ENCODE measurements at places on chromosomes 7 and 10.

DNA sequence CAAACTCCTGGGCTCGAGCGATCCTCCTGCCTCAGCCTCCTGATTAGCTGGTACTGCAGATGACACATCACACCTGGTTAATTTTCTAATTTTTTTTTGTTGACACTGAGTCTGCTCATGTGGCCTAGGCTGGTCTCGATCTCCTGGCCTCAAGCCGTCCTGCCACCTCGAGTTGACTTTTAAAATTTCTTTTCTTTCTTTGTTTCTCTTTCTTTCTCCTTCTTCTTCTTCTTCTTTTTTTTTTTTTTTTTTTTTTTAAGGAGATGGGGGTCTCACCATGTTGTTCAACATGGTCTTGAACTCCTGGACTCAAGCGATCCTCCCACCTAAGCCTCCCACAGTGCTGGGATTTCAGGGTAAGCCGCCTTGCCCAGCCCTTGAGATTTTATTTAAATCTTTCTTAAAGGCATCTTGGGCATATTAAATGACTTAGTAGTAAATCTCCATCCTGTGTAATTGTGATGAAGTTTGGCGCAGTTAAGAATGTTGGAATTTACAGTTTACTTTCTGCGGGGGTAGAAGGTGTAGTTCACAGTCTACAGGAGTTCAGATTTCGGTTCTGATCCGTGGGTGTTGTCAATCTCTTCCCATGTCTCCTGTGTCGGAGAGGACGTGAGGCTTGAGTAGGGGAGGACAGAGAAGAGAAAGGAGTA, 1.0 kb upstream of the ITGA8 start:
- no peak for DNase-seq

GRCh38 chr10:125859128-125859817, 21.8 kb downstream of the DHX32 start:
- no peak for DNase-seq

DNA sequence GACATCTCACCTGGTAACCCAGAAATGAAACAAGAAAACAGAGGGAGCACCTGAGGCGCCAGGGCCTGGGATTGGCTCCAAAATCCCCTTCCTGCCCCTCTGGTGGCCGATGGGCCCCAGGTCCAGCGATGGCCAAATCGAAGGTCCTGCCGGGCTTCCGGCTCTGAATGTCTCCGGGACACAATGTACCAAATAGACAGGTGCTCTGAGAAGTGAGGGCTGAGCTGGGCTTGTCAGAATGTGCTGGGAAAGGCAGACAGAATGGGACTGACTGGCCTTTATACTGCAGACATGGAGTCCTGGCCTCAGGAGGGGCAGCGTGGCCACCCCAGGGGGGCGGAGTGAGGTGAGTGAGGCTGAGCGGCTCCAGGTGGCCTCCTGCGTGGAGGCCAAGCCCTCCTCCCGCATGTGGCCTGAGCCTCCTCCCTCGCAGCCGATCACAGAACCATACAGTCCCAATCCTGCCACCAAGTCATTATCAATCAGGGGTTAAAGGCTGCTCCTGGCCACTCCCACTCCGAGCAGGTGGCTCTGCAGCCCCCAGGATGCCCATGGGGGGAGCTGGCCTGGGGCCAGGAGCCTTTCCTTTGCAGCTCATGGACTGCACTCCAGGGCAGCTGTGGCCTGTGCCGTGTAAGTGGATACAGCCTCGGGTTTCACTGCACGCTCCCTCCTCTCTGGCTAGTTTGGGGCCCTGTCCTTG, 185.5 kb downstream of the ADARB2 start:
- no peak for DNase-seq

- no peak for DNase-seq
These were observed 101.2 kb downstream of the MPP7 start for GRCh38 chr10:28201410-28202400.

DNA sequence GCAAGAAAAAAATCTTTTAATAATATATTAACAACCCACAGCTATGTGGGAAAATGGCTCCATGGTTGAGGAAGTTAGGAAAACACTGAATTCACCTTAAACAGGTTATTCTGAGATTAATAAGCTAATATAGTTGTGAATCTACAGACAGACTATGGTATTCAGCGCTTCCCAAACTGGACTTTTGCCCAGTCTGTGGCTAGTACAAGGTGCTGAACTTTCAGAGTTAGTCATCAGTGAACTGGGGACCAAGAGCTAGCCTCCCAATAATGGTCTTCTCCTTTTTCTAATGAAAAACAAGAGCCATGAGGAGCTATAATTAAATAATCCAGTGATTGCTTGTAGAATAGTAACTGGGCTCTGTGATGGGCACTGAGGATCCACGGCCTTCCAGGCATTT, 65.3 kb downstream of the FRMPD2 start:
- no peak for DNase-seq

DNA sequence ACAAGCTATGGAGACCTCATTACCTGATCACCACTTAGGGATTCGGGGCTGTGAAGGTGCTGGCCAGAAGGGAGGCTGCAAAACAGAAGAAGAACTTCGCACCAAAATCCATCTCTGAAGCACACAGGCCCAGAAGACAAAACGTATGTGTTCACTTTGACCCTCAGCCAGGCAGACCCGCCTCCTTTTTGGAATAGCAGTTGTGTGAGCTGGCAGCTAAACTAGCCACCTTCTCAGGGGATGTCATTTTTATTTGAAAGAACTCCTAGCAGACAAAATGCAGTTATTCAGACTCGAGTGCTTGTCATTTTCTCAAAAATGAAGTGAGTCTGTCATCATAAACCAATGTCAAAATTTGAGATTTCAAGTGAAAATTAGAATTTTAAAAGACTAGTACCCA, 71.7 kb downstream of the TNS3 start:
- DNase-seq: no peak

DNA sequence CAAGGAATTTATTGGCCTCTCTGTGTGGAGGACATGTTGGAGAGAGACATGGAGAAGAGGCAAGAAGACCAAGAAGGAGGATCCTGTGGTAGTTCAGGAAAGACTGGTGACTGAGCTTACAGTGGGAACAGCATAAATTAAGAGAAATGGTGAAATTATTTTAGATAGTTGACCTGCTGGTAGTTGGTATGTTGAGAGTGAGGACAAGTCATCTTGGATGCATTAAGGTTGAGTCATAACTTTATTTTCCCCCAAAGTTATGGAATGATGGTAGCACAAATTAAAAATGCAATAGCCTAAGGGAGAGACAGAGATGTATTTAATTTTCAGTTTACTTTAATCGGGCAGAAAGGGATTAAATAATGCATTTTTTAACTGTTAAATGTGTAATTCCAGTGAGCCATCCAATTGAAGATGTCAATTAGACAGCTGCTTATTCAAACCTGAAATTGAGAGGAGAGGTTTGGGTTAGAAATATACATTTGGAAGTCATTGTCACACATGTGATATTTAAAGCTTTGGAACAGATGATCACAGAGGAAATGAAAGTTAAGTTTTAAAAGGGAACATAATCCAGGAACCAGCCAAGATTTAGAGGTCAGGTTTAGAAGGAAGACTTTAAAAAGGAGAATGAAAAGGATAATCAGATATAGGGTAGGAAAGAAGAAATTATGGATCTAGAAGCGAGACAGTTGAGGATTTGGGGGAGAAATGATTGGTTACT, 80.6 kb downstream of the DGKB start:
- no peak for DNase-seq
